GM18507 (cell line): ENCODE measurements at places on chromosomes 12 and 14.

DNA sequence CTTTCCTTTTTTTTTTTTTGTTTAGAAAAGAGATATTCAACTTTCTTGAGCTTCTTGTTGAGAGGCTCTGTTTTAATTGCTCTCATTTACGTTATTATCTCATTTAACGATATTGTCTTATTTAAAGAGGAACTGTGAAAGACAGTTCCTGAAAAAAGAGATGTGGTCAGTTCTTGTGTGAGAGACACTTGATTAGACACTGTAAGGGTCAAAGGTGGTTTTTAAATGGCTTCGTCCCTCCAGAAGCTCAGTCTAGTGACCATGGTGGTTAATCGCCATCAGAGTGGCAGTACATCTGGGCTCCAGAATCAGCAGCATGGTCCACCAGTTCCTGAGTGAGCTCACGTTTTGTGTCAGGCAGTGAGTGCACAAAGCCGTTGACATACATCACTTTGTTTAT lies 57.9 kb upstream of the KCNA5 start:
- no peak for DNase-seq

DNA sequence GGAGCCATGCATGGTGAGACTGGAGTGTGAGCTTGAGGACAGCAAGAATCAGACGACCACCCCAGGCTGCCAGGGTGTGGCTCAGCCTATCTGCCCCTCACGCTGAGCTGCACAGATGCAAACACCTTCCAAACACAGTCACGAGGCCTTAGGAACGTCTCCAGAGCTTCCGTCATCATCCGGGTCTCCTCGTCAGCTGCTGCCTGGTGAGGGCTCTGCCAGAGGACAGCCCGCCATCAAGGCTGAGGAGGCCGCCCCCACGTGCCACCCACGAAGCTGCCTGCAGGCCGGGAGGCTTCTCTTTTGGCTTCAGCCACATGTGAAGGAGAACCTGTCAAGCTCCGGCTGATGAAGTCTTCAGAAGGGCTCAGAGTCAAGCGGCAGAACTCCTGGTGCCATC lies 13.4 kb downstream of the DDX51 start:
- DNase-seq: no peak

- DNase-seq: no peak
Observed at GRCh38 chr14:51219473-51220448, 20.3 kb upstream of the TMX1 start.

GRCh38 chr14:23352506-23353432 lies at the start of gene SLC22A17:
TSS of gene SLC22A17 (minus strand) at chr14:23352887.
- no peak for DNase-seq

DNA sequence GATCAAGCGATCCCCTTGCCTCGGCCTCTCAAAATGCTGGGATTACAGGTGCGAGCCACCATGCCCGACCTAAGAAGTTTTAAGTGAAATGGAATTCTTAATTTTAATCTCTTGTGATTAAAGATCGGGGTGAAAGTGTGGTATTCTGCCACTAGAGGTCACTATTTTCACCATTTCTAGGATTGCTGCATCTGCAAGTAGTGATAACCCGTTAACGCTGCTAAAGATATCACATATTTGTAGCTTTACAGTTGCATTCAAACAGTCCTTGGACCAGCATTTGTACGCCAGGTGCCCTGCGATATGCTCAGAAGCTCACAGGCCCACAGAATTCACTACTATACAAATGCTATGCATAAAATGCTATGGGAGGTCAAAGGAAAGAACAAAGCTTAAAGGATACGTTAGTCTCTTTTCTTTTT lies 19.3 kb downstream of the CCDC62 start:
- no peak for DNase-seq

DNA sequence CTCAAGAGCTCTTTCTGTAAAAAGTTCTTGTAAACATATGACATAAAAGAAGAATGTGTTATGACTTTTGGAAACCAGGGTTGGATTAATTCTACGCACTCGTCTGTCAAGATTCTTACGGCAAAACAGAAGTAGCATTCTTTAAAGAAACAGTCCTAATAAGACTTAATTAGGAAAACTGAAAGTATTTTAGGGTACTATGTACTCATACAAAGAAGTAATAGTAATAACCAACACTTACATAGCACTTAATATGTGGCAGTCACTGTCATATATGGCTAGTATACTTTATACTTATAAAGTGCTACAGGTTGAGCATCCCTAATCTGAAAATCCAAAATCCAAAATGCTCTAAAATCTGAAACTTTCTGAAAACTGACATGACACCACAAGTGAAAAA lies 72.9 kb upstream of the ST8SIA1 start:
- no peak for DNase-seq

- no peak for DNase-seq
Observed at GRCh38 chr12:64061868-64062375, 160.2 kb downstream of the KICS2 start.

GRCh38 chr12:3362737-3363136 lies 128.3 kb upstream of the PRMT8 start:
- DNase-seq: no peak

- DNase-seq: no peak
Observed at GRCh38 chr14:85686908-85687307, 157.0 kb downstream of the FLRT2 start.

DNA sequence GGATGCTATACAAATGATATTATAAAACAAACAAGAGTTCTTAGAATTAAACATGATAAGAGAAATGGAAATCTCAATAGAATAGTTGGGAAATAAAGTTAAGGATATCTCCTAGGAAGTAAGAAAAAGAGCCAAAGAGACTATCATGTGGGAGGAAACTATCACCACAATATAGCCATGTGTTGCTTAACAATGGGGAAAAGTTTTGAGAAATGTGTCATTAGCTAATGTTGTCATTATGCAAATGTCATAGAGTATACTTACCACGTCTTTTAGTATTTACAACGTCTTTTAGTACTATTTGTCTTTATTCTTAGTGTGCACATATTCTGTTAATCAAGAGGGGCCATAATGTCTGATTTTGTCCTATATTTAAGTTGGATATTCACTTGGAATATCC lies 58.7 kb downstream of the ZNF641 start:
- DNase-seq: no peak

- no peak for DNase-seq
Observed at GRCh38 chr12:116404913-116405611, 127.6 kb upstream of the MED13L start.

- no peak for DNase-seq
Observed at GRCh38 chr14:75559451-75560222, 18.8 kb upstream of the FLVCR2 start.

DNA sequence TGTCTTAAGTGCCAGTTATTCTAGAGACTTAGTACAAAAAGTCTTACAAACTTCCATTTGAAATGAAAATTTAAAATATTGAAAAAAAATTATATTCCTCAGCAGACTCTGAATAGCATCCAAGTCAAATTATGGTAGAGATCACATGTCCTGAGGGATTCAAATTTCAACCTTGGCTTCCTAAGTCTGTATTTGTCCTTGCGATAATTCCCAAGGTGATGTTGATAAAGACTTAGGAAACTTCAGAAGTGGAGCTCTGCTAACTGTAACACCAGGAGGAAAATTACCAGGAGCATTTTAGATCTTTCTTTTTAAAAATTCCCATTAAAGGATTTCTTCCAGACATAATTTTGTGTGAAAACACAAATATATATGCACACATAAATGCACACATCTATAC lies 178.3 kb downstream of the IPO8 start:
- no peak for DNase-seq

- DNase-seq: no peak
Observed at GRCh38 chr12:108690191-108690518, 41.2 kb downstream of the CORO1C start.

- DNase-seq: no peak
Observed at GRCh38 chr14:80781972-80782367, 159.6 kb downstream of the CEP128 start.

- no peak for DNase-seq
Observed at GRCh38 chr12:46903058-46903457, 77.3 kb upstream of the SLC38A4 start.

DNA sequence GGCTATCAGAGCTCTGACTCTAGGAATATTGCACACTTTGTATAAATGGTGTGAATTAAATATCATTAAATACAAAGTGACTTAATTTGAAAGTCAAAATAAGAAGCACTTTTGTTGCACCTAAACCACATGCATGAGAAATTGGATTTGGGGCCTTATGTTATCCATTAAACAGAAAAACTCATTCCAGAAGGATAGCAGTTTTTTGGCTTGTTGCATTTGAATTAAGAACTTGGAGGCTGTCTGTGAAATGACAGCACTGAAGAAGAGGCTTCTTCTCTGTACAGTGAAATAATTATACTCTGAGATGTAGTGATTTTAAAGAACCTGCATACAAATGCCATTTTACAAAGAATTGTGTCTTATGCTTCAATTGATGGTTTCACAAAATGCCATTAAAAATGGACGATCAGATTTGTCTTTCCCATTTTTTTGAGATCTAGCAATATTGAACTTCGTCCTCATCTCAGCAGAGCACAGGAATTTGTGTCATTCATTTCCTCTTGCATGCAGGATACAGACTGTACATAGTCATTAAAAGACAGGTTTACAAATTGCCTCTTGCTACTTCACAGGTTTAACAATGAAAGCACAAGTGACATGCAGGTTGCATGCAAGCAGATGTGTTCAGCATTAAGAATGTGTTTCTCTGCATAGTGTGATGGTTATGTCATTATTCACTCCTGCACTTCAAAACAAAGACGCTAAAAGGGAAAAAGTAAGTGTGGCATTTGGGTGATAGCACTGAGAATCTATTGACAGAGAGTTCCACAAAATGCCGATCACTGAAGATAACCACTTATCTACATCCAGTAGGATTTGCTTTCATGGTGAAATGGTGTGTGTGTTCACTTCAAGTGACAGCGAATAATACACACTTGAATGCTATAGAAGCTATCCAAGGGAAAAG lies 35.9 kb upstream of the PYGL start:
- DNase-seq: no peak

DNA sequence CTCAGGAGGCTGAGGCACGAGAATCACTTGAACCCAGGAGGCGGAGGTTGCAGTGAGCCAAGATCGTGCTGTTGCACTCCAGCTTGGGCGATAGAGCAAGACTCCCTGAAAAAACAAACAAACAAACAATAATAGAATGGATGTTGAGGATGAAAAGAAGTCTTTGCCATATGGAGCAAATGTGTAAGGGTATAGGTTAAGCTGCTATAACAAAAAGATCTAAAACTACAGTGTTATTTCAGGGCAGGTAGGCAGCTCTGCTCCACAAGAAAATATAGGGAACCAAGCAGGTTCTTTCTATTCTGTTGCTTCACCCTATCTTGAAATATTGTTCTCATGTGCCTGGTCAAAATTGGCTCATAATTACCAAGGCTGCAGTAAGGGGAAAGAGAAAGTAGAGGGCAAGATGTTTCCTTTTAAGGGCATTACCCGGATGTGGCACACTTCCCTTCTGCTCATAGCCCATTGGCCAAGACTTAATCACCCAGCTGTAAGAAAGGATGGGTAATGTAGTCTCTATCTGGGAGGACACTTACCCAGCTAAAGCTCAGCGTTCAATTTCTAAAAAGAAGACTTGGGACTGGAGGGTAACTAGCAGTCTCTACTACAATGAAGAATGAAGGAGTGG lies 23.5 kb downstream of the SDSL start:
- DNase-seq: no peak

GRCh38 chr12:53107122-53107521 lies 3.8 kb downstream of the SOAT2 start:
- DNase-seq: no peak

GRCh38 chr12:32457251-32458025 lies 58.1 kb downstream of the FGD4 start:
- no peak for DNase-seq

GRCh38 chr14:99067141-99067920 lies 204.7 kb downstream of the BCL11B start:
- DNase-seq: no peak

- DNase-seq: no peak
Observed at GRCh38 chr14:83988275-83988674, 1541.7 kb upstream of the FLRT2 start.

GRCh38 chr12:563250-563781 lies 99.9 kb downstream of the NINJ2 start:
- DNase-seq: no peak

DNA sequence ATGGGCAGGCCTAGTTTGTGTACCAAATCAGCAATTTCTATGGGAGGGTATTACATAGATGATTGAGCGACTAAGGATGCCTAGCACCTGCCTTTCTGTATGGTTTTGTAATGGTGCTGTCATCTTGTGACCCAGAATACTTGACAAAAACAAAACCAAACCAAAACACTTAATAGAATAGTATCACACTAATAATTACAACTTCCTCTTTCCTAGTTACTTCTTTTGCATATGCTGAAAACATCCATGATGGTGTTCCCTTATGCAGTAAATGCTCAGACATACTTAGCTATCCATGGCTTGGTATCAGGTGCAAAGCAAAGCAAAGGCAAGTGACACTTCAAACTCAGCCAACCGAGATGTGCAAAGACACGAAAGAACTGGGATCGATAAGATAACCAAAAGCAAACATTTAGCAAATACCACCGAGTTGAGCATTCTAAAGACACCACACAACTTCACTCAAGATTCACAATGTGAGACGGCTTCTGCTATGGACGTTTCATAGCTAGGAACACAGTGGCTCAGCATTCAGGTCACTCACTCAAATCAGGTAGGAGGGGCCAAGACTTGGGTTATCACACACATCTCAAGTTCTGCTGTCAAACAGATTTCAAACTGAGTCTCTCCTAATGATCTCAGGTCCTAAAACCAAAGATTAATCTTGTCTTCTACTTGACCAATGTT lies 24.3 kb downstream of the PPP1CC start:
- no peak for DNase-seq

GRCh38 chr14:50388256-50388931 lies 8.3 kb downstream of the CDKL1 start:
- no peak for DNase-seq

DNA sequence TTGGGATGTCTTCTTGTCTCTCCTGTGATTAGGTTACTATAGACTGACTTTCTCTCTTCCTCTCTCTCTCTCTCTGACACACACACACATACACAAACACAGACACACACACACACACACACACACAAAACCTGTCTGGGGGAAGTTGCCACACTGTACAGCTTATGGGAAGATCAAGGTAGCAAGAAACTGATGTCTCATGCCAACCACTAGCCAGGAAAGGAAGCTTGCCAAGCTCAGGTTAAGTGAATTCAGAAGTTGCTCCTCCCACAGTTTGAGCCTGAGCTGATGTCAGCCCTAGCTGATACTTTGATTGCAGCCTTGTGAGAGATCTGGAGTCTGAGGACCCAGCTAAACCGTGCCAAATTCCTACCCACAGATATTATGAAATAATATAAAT lies 67.1 kb downstream of the PPFIA2 start:
- DNase-seq: no peak
